ENCODE measurements at places on chromosomes 1 and 21.

DNA sequence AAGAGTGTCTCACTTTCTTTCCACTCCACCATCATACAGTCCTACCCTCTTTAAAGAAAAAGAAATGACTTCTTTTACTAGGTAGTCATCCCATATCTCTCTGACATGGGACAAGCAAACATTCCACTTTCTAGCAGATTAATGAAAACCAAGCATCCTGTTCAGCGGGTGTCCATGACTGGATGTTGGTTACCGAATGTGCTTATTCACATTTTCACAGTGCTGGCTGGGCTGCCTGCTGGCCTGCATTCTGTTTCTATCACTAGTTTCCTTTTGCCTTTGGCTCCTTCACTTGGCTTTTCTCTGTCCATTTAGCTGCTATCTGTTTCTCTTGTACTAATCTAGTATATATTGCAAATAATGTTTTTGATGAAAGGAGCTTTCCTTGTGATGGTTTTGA lies 598.4 kb downstream of the RWDD3 start:
- DNase-seq = no peak

DNA sequence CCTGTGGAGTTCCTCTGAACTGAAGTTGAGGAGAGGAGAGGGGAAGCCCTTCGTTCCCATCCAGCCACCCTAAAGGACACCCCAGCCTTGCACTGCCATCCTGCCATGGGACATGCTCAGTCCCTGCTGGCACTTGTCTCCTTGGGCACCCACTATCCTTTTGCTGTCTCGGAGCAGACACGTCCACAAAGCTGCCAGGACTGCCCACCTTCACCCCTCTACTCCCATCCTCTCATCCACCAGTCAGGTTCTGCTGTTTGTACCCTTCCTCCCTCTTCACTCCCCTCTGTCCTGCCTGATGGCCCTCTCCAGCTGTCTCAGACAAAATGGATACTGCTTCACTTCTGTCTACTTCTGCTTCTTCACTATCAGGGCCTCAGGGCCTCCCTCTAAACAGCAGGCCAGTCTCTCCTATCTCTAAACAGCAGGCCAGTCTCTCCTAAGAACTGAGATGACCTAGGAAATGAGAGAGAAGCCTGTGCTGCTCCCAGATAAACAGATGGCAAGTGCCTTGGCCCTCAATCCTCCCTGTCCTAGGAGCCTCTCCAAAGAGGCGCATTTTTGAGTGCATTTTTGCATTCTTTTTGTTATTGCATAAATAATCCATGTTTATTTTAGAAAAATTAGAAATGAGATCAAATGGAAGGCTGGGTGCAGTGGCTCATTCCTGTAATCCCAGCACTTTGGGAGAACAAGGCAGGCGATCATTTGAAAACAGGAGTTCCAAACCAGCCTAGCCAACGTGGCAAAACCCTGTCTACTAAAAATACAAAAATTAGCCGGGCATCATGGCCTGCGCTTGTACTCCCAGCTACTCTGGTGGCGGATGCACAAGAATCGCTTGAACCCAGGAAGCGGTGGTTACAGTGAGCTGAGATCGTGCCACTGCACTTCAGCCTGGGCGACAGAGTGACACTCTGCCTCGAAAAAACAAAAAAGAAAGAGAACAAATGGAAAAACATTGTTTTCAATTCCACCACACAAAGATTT lies 4.4 kb upstream of the PYCR2 start:
- no peak for DNase-seq

DNA sequence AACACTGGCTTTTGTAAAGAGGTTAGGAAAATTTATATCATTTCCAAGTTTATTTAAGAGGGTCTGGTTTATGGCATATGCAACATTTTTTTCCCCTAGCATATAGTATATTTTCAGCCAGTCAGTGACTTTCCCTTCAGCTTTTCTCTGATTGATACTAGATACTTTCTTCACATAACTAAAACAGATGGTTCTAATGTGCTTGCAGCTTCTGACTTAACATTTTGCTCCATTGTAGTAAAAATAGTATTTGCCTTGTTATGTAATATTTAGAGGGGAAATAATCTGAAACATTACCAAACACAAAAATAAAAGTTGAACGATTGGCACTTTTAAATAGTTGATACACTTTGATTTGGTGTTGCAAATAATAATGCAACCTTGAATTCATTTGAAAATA lies 191.7 kb downstream of the GPR52 start:
- DNase-seq = no peak

- DNase-seq = no peak
Measured at GRCh38 chr1:42680055-42680454, 2.2 kb upstream of the YBX1 start.

DNA sequence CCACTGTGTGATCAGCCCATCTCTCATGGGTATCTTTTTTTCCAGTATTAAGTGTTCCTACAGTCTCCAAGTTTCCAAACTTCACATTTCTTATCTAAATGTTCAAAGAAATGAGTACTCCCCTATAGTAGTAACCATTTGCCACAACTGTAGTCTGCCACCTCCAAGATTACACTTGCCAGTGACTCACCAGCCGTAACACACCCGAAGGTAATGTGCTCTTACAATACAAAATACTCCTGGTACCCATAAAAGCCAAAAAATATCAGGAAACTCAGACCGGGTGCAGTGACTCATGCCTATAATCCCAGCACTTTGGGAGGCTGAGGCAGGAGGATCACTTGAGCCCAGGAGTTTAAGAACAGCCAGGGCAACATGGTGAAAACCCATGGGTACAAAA lies 20.5 kb upstream of the ZNF496 start:
- no peak for DNase-seq

DNA sequence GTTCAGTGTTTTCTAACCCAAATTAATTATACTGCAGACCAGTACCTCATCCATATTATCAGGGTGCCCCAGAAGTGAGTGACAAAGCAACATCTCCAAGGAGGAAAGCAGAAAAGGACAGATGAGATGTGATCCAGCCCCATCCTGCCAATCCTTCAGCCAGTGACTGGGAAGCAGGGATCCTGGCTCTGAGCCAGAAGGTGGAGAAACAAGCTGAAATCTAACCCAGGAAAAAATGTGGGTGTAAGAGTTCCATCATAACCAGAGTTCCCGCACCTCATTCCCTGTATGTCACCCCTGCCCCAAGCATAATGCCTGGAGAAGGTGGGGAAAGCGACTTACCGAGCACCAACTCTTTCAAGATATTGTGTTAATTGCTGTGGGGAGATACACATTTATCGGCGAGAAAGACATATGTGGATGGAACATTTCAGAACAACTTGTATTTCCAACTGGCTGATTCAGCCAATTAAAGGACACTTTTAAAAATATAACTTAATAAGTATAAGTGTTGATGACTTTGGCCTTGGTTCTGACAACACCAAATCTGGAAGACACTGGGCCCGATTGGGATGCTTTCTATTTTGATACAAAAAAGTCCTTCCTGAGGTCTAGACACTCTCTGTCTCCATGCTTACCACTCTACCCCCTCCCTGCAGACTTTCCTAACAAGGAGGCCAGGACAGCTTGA lies 14.9 kb downstream of the PLEKHA6 start:
- DNase-seq = peak; percentile 7

GRCh38 chr1:94621395-94621794 lies 79.8 kb upstream of the F3 start:
- peak; percentile 30 for DNase-seq

DNA sequence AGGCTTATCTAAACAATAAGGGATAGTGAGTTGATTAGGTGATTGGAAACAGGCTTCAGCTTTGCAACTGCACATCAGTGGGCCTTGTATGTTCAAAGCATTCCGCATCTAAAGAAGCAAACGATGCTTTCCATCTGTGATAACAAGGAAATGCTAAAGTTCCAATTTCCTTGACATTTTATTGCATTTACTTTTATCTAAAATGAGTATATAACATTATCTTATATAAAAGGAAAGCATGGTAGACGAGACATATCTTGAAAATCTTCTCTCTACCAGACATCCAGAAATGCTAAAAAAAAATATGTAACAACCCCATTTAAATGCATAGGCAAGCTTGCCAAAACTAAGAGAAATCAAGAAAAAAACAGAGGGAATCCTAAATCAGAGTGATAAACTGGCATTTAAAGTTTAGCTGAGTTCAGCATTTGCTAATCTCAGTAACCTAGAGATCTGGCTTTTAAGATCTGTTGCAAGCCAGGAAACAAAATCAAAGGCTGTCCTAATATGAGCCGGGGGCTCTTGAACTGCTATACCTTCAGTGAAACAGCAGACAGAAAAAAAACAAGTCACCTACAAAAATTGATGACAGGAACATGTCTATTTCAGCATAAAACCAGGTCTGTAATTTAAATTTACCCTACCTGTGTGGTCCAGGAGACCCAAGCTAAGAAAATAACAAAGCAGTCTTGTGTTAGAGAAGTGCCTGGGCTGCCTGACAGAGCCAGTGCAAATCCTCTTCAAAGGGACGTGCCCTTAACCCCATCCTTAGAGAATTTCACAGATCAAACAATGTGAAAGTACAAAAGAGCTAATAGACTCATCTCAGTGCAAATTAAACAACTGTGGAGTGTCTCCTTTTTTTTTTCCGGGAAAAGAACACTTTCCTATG lies 3.1 kb upstream of the RGS13 start:
- no peak for DNase-seq

DNA sequence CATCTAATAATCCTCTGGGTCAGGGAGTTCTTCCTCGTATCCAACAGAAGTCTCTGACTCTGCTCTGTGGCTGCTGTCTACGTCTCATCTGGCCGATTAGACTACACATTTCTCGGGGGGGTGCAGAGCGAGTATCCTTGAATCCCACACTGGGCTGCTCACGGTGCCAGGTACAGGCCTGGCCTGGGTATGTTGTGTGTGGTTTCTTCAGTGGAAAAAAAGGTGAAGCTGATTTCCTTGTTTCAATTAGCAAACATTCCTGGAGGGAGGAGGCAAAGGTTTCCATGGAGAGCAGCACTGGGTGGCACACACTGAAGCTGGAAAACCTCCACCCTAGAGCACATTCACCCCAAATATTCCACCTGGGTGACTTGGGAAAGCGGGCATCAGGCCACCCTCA lies 2.0 kb upstream of the RAB7B start:
- no peak for DNase-seq

DNA sequence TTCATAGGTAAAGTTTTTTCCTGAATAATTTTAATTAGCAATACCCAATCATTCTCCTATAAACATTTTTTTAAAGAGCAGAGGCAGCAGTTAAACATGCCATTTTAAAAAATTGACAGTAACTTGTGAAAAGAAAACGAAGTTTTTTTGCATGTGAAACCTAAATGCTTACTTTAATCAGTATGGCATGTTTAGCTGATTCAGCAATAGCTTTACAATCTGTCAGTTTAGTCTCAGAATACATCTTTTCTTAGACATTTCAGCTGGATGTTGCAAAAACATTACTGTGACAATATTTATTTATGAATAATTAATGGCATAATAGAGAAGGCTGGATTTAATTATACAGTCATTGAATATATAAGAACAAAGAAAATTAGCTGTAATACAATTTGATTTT lies 1132.4 kb upstream of the ADGRL2 start:
- no peak for DNase-seq

DNA sequence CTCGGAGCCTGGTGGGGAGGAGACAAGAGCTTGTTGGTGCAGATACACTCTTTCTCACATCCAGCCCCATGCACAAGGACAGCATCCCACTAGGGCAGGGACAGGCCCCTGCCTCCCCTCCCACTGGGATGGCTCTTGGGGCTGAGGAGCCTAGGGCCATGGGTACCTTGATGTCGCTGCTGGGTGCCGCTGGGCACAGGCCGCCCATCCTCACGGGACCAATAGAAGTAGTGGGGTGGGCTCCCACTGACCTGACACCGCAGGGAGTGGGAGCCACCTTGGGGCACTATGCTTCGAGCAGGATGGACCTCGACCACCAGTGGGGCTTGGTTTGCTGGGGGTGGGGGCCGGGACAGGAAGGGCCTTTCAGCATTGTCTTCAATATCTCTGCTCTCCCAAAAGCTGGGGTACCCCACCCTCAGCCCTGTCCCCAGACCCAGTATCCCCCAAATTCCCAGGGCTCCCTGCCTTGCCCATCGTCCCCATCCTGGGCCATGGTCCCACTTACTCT lies 47.7 kb downstream of the LDLRAD2 start:
- DNase-seq = no peak

- DNase-seq = no peak
Measured at GRCh38 chr1:113147826-113148225, 74.8 kb downstream of the LRIG2 start.

All from NCI-H345 (cell line).